ENCODE measurements at places on chromosomes 11 and 22.

DNA sequence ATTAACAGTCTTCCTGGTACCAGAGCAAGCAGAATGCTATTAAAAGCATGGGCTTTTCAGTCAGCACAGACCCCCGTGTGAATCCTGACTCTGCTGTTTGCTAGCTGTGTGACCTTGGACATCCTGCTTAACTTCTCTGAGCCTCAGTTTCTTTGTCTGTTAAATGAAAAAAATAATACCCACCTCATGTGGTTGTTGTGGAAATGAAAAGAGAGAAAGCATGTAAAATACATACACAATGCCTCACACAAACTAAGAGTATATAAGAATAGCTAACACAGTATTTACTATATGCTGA is 39.5 kb downstream of the AHNAK start:
- DNase-seq = no peak

DNA sequence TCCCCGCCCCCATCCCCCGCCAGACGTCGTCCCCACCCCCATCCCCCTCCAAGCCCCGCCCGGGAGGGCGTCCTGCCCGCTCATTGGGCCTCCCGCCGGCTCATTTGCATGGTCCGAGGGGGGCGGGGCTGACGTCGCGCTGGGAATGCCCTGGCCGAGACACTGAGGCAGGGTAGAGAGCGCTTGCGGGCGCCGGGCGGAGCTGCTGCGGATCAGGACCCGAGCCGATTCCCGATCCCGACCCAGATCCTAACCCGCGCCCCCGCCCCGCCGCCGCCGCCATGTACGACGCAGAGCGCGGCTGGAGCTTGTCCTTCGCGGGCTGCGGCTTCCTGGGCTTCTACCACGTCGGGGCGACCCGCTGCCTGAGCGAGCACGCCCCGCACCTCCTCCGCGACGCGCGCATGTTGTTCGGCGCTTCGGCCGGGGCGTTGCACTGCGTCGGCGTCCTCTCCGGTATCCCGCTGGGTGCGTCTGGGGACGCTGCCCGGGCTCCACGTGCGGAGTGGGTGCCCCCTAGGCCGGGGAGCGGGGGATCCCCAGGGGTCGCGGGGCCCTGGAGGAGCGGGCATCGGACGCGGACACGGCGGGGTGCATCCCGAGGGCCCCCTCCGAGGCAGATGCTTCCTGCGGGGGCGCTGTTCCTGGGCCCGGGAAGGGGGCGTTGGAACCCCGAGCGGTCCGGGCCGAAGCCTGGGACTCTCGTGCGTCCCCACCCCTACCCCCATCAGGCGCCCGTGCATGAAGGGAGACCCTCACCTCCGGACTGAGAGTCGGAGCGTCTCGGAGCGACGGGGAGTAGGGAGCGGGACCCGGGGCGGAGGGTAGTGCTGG is at the start of gene PNPLA3:
TSS of gene PNPLA3 (plus strand) at position 175 of the 834 bp plus-strand sequence. CDS start at position 282, 107 bp downstream.
- peak; percentile 54 for DNase-seq

DNA sequence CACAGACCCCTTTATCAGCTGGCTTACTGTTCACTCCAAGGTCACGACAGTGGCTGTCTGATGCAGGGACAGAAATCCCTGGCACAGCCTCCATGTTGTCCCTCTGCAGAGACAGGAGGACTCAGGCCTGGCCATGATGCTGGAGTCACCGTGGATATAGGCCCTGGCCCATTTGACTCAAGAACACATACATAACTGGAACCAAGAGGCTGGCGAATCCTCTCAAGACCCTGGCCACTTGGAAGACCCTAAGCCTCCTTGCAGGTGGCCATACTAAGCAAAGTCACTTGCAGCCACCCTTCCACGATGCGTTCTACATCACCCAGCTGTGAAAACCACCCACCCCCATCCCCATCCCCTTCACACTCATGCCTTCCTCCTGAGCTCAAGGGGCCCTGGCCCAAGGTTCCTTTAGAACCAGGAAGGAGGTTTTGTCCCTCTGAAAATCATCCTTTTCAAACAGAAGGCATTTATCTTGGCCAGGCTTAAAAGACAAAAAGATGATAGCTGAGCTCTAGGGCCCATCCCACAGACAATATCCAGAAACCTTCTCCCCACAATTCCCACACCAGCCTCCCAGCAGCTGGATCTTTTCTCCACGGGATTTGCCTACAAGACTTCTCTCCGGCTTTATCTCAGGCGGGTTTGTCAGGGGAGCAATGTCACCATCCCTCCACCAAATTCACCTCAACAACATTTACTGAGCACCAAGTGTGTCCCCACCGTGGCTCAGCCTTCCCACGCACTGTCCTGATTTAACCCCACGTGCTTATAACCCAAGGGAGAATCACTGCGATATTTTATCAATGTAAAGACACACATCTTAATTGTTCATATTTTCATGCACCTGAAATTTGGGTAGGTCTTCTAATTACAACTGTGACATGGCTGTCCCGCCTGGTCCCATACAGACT is 123.4 kb upstream of the SERPIND1 start:
- DNase-seq = no peak

DNA sequence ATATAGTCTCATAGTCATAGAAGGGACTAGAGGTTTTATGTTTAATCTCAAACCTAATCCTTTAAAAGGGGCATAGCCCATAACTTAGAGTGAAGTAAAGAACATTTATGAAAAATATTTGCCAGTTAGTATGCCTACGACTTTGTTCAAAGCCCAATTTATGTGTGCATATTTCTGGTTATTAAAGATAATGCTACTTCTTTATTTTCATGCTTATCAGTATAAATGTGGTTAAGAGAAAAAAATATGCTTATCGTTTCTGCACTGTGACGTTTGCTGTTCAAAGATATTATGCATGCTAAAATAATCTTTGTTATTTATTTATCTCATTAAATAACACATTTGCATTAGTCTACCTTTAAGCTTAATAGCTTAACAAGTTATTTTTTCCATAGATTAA is 343.9 kb downstream of the DYNC2H1 start:
- DNase-seq = no peak

GRCh38 chr11:117903505-117904382 is 25.5 kb downstream of the TMPRSS13 start:
- no peak for DNase-seq

DNA sequence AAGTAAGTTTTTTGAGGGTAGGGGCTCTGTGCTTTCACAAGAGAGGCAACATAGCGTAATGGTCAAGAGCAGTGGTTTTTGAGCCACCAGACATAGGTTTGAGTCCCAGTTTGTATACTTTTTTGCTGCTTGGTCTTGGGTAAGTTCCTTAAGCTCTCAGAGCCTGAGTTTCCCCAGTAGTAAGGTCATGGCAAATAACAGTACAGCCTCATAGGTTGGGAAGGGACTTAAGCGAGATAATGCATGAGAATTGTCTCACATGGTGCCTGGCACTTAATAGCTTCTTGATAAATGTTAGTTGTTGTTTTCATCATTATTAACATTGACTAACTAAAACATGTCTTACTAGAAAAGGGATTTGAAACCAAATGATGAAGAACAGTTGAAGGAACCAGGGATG is 83.1 kb downstream of the ARFGAP2 start:
- DNase-seq = no peak

DNA sequence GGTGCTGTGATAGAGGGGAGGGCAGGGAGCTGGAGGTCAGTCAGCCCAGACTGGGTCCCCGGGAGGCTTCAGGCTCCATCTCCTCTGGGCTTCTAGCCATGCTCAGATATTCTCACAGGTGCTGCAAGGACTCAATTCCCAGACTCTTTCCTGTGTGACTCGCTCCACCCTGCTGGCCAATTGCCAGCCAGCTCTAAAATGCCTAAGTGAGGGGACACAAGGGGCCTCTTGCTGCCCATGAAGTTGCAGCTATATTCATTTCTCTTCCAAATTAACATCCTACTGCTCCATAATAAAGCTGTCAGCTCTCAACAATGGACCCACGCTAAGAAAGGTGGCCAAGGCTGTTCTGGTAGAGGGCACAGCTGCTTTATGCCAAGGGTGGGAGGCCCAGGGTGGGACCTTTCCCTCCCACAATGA is 101.5 kb downstream of the PLEKHA7 start:
- DNase-seq = no peak
